Colonic mucosa (tissue), 4 donors: ENCODE measurements at places on chromosomes 7 and 10. TPM values are rescaled to one million over a fixed set of nuclear protein-coding genes. Genes with fewer than 3 reads are reported as not detected.

DNA sequence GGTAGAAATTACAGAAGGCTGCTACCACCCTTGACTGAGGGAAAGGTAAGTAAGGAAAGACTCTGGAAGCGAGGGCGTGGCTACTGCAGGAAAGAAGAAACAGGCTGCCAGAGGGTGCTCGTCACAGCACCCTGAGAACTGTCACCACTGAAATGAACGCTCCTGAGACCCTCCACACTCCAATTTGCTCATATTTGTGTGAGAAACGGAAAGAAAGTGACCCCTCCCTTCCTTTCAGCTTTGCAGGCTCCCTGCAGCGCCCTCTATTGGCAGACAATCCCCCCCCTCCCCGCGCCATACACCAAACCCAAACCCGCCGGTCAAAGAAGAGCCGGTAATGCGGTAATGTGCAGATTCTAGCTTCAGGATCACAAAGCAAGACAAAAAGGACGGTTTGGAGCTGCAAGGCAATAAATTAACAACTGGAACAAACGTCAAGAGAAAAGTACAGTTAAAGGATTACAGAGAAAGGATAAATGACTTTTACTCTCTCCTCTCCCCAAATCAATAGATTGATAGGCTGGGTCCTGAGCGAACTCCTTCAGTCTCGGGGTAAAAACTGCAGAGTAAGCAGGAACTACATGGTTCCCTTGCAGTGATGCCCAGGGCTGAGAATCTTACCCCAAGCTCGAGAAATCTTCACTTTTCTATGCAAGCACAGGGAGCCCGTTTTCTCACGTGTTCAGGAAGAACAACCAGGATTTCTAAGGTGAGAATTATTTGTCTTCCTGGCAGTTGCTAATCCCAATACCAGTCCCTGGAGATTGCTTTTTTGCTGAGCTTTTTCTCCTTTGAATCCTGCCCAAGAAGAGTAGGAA is 47.6 kb downstream of the STEAP1B start:
- DNase-seq: peak; percentile 81

DNA sequence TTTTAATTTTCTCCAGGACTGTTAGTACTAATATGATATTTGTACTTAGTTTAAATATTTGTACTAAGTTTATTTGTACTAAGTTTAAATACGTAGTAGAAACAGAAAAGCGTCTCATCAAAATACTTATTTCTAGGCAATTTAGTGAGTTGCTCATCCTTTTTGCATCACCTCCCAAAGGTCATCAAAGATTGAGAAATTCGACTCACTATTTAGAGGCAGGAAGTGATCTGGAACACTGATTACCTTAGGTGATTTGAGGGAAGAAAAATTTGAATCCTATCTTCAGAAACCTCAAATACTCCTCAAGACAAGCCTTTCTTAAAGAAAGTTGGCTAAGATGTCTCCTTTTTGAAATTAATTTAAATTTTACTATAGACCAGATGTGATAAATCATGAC is 14.5 kb downstream of the WNT16 start:
- no peak for DNase-seq

DNA sequence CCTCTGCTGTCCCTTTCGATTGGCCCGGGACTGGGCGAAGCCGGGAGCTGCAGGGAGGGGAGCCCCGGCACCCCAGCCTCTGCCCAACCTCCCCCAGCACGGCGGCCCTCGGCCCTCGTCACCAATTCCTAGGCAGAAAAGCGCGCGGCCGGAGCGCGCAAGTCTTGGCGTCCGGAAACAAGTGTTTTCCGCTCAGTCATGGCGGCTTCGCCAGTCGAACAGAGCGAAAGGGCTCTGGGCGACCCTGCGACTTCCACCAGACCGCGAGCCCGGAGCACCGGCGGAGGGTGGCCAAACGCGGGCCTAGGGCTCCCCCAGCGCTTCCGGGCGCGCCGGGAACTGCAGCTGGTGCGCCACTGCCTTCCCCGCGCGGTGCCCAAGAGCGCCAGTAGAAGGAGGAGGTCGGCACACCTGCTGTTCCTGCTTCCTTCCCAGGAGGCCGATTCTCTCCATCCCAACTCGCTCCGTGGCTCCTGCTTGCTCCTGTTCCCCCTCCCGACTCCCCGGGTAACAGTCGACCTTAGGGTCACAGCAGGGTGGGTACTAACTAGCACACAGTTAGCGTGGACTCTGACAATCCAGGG is 729.9 kb downstream of the ZWINT start:
- peak; percentile 41 for DNase-seq

DNA sequence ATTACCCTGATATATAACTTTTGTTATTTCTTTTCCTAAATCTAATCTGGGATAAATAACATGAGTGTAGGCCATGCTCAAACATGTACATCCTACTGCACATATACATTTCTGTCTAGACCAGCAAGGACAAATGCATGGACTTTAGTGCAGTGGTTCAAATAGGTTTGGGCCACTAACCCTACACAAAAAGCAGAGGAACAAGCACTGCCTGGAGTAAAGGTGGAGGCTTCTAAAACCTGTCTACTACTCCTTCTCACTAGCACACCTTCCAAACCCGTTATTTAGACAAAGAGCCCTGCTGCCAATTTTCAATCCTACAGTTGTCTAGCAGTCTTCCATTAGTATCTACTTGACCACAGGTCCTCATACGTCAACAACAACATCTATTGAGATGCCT is 34.8 kb downstream of the SGCE start:
- no peak for DNase-seq

GRCh38 chr10:29746080-29746797 is 111.5 kb upstream of the SVIL start:
- no peak for DNase-seq

The SGCE gene
- total RNA-seq: 10.8 TPM

DNA sequence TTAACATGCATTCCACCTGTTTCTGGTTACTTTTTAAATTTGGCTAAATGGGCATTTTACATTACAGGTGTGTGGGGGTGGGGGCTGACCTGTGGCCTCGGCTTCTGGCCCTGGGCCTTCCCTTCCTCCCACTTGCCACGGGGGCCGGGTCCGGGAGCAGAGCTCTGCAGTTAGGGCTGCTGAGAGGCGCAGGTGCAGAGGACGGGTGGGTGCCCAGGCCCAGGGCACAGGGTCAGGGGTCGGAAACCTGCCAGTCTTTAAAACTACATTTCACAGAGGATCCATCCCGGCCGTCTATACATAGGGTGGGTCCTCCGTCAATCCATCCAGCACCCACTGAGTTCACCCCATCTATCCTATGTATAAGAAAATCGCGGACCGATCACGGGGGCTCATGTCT is 106.5 kb upstream of the INSIG1 start:
- no peak for DNase-seq

GRCh38 chr7:73433924-73434700 is 534 bp downstream of the FZD9 start:
- DNase-seq: no peak

DNA sequence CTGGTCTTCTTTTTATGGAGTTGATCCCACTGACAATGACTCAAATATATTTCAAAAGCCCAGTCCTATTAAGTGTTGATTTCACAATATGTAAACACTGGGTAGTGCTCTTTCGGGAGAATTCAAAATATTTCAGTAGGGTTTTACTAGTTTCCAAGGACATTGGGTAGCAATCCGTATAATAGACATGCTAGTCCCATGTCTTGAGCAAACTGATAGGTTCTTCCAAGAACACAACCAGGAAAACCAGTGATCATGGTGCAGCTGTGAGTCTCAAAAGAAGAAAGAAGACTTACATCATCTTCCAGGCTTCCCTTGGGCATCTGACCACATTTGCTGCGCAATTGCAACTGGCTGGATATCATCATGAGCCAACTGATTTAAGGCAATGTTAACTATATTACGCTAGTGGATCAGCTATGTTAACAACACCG is 59.3 kb upstream of the APBB1IP start:
- DNase-seq: no peak

DNA sequence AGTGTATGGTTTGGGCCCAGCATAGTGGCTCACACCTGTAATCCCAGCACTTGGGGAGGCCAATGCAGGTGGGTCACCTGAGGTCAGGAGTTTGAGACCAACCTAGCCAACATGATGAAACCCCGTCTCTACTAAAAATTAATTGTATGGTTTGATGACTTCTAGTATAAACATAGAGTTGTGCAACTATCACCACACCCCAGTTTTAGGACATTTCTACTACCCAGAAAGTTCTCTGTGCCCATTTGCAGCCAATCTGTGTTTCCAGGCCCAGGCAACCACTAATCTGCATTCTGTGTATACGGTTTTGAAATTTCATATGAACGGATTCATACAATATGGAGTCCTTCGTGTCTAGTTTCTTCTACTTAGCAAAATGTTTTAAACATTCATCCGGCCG is 20.0 kb downstream of the CLIP2 start:
- no peak for DNase-seq

The MMP21 gene
- total RNA-seq: not detected

GRCh38 chr7:25032774-25033743 is 53.1 kb upstream of the OSBPL3 start:
- DNase-seq: no peak

GRCh38 chr7:1994931-1995330 is 237.8 kb downstream of the MAD1L1 start:
- no peak for DNase-seq
